ENCODE measurements at places on chromosomes 11 and 22.

DNA sequence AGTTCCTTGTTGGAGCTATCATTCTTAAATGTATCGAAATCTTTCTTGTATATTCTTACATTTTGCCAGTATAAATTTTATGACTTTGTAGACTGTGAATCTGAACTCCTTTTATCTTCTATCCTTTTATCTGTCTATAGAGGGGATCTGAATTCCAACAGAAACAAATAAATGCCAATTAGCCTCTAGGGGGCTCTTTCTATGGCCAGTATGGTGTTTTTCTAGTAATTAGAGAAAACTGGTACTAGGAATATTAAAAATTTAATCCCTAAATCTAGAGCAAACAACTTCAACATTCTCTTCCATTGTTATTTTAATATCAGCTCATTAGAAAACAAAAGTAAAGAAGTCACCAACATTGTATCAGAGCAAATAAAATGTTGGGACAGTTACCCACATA lies 21.5 kb upstream of the CAT start:
- DNase-seq = no peak

DNA sequence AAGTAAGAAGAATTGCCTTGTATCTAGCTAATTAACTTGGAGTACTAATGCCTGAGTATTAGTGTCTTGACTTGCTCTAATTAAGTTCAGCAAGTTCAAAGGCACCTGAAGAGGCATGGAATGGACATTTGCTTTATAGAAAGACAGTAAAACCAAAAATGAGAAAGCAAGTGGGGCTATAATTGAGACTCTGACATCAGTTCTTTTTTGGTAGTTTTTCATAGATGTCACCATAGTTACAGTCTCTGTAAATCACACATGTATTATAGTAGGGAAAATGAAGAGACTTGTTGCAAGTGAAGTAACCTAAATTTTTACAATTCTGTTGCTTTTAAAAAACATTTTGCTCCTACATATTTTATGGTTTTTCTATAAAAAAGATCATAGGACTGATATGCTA lies 178.0 kb downstream of the HIPK3 start:
- DNase-seq = no peak

DNA sequence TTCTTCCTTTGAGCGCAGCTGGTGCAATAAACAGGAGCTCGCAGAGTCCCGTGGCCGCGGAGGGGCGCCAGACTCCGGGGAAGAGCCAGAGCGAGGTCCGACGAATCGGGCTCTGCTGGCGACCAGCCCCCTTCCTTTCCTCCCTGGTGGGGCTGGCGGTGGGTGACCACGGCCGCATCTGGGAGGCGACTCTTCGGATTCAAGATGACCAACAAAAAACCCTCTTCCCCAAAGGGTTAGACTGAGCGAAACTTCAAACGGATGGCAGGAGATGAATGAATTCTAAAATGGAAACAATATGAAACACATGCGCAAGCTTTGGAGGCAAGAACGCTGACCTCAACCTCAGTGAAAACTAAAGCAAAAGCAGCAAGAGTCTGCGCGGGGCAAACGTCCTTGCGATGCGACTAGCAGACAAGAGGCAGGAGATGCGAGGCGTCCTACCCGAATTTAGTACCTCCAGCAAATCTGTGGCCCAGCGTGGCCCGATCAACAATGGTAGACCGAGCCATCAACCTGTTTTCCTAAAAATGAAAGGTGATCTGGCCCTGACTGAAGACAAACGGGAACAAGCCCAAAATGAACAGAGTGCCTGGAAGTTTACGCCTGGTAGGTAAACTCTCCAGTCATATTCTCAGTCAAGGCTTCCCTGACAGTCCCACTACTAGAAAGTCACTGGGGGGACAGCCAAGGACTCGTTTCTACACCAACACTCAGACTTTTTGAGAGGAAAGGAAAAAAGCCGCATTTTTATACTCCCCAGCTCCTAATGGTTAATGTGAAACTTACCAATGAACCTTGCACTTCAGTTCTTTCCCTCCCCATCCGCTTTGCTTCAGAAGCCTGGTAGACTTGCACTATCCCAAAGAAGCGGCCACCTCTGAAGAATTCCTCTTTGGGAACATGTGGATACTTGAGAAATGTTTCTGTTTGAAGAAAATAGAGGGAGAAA lies 11.6 kb downstream of the MMP3 start:
- DNase-seq = peak; percentile 81

DNA sequence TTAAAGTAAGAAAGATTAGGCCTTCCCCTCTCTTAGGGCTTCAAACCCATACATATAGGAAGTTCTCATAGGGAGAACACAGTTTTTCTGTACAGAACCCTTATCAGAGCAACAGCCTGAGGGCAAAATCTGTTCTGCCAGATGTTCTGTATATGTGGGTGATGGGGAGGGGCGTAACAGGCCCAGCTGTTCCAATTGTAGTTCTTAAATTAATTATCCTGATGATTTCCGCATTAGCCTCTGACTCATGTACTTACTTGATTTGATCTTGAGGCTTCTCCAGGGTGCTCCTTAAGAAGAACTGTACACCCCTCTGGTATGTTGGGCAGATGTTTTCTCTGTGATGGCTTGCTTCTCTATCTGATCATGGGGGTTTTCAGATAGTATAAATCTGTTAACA lies 123.1 kb upstream of the C11orf87 start:
- DNase-seq = peak; percentile 6

GRCh38 chr22:25091458-25091857 lies 108.2 kb upstream of the CRYBB3 start:
- no peak for DNase-seq

DNA sequence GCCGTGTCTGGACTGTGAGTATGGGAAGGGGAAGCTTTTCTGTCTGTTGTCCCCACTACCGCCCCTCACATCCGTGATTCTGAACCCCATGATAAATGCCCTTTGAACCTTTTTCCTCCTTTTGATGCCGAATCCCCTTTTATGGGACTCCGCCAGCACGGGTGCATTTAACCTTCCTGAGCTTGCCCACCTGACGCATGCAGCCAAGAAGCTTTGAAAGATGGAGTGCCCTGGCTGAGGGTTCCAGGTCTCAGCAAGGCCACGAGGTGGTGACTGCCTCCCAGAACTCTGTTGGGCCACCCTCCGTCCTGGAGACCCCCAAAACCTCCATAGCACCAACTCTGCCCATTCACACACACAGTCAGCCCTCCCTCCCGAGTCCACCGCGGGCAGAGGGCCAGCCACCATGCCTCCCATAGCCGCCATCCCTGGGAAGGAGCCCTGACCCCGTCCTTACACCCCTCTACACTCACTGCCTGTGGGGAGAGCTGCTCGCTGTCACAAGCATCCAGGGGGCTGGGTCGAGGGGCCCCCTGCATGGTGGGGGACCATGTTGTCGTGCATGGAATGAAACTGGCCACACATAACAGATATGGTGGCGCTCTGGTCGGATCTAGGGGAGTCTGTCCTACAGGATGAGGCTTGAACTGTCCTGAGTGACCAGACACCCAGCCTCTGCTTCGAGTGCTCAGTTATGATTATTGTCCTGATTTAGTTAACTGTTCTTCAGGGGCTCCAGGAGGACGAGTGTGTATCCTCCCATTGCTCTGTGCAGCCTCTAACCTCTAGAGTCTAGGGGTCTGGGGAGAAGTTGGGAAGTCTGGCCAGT lies 822 bp upstream of the COMT start:
- peak; percentile 24 for DNase-seq

GRCh38 chr11:117303101-117303500 lies 12.0 kb downstream of the BACE1-AS start:
- no peak for DNase-seq

GRCh38 chr11:57406337-57406904 lies 16.0 kb upstream of the PRG2 start:
- no peak for DNase-seq

GRCh38 chr11:2868506-2869133 lies 17.0 kb downstream of the CDKN1C start:
- no peak for DNase-seq

GRCh38 chr11:6727971-6728760 lies 43.6 kb downstream of the OR2AG2 start:
- DNase-seq = no peak

- no peak for DNase-seq
Observed at GRCh38 chr11:67486481-67487195, 3.8 kb downstream of the AIP start.

DNA sequence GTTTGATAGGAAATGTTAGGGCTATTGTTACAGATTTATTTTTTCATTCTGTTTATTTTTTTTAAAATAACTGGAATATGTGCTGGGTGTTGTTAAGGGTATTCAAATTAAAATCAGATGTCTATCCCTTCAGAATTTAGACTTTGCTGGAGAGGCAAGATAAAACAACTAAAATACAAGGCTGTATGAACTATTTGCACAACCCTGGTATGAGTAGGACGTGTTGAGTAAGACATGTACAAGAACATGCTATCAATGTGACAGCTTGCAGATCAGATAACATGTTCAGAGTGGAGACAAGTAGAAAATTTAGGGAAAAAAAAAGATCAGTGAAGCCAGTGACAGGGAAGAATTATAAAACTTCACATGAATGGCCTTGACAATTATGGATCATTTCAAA lies 853.5 kb downstream of the METTL15 start:
- DNase-seq = no peak

GRCh38 chr22:48313175-48313830 lies 1514.4 kb downstream of the BRD1 start:
- no peak for DNase-seq

GRCh38 chr11:134317103-134317502 lies 14.7 kb upstream of the GLB1L2 start:
- no peak for DNase-seq

- DNase-seq = no peak
Observed at GRCh38 chr11:57134284-57134683, 47.5 kb upstream of the LRRC55 start.

GRCh38 chr11:65242389-65242788 lies 19.4 kb upstream of the POLA2 start:
- DNase-seq = no peak

DNA sequence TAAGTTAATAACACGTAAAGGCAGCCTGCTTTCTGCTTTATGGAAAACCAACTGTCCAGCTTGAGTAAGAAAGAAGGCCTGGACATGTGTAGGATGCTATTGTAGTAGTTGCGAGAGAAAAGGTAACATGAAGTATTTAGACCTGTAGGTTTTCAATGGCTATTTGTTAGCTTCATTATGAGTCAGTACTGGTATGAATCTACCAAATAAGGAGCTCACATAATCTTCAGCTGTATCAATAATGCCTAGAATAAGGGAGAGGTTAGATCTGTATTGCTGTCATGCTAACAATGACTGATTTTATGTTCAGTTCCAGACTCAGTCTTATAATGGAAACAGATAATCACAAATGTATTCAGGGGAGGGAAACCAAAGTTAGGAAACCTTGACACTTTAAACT lies 550.3 kb downstream of the CNTN5 start:
- no peak for DNase-seq

DNA sequence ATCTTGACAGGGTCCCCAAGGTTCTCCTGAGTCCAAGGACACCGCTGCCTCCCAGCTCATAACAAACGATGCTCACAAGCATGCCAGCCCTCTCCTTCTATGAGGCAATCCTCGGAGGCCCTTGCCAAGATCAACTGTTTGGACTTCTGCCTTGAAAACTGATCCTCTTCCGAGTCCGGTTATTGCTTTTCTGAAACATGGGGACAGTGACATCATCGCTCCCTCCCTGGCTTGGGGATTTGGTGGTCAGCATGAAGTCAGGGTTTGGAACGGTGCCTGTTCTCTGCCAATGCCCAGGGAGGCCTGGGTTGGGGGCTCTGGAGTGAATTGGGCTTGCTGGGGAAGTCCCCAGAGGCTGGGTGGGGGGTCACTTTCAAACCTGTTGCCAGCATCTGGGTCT lies 149.3 kb downstream of the FBXO7 start:
- DNase-seq = peak; percentile 90

DNA sequence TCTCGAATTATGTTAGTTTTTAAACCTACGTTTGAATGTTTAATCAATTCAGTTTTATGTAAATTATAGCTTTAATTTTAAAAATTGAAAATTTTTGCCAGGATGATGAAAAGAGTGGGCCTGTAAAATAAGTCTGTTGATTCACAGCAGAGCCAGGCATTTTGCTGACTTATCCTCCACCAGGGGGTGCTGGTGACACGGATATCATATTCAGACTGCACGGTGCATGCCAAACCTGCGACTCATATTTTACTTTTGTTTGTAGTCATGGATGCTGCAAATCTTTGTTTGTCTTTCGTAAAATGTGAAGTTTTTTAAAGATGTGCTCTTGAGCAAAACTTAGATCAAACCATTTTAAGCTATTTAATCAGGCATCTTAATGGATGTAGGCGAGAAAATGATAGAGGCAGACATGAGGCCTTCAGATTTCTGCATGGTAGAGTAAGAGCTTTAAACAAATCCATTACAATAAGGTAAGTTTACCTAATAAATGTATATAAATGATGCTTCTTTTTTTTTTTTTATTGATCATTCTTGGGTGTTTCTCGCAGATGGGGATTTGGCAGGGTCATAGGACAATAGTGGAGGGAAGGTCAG lies 3.6 kb upstream of the OR8B3 start:
- peak; percentile 74 for DNase-seq

- DNase-seq = no peak
Observed at GRCh38 chr11:19906126-19906525, 193.5 kb downstream of the NAV2 start.

- no peak for DNase-seq
Observed at GRCh38 chr11:61340979-61341378, 8.0 kb downstream of the TKFC start.

- DNase-seq = no peak
Observed at GRCh38 chr22:49021926-49022815, 805.5 kb downstream of the BRD1 start.

GRCh38 chr11:46285594-46286033 lies 8.2 kb downstream of the CREB3L1 start:
- peak; percentile 69 for DNase-seq

GRCh38 chr11:20656901-20657300 lies 12.5 kb upstream of the NELL1 start:
- DNase-seq = no peak

- no peak for DNase-seq
Observed at GRCh38 chr22:44219101-44219870, 38.6 kb downstream of the PARVG start.

DNA sequence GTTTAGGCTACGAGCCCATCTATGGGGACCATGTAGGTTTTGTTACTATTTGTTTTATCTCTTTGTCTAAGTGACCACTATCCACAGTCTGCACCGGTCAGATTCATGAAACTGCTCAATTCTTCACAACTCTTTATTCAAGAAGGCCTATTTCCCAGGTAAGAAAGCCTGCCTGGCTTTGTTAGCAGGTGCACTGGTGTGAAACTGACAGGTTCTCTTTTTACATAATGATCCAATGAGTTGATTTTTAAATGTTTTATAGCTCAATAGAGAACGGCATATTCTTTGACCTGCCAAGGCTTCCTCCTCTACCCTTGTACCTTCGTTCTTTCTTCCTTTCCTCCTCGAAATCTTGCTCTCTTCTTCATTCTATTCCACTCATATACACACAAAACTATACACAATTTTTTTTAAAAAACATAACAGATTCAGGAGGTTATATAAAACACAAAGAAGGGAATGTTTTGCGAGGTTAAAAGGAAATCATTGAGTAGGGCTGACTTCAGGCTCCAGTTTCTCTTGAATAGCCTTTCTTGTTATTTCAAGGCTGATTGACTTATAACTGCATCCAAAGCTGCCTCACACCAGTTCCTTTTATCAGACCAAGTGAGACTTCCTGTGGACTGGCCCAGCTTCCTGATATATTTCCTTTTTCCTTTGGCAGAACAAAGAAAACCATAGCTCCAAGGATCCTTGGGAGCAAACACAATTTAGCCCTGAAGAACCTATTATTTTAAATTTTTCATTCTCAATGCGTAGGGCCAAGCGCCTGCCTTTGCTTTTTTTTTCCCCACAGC lies 11.4 kb downstream of the FLI1 start:
- no peak for DNase-seq

Measured in AG08395 (cell line).